EH (cell line): ENCODE measurements at places on chromosomes 2 and 18.

GRCh38 chr2:74374509-74375205 is 5.5 kb downstream of the DCTN1 start:
- DNase-seq = peak; percentile 79

- no peak for DNase-seq
Observed at GRCh38 chr2:231319867-231320266, 75.6 kb upstream of the B3GNT7 start.

DNA sequence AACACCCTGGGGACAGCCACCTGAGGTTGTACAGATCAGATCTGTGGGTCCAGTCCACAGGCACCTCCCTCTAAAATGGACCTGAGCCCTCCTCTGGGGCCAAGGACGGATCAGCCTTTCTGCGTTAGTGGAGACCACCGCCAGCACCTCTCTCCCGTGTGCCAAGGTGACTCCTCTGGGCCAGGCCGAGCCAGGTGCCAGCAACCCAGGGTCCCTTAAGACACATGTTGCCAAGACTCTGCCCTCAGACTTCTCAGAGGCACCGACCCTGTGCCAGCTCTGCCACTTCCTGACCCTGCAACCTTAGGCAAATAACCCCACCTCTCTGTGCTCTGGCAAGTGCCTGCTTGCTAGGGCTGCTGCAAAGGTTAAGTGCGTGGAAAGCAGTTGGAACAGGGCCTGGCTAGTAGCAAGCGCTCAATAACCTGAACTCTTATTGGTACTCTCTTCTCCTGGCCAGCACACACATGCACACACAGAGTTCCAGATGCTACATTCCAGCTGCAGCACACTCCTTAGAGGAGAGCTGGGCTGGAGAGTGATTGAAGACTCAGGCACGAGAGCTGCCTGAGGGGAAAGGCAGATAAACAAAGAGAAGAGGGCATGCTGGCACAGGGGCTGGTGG is 105.6 kb downstream of the TNS1 start:
- DNase-seq = no peak

DNA sequence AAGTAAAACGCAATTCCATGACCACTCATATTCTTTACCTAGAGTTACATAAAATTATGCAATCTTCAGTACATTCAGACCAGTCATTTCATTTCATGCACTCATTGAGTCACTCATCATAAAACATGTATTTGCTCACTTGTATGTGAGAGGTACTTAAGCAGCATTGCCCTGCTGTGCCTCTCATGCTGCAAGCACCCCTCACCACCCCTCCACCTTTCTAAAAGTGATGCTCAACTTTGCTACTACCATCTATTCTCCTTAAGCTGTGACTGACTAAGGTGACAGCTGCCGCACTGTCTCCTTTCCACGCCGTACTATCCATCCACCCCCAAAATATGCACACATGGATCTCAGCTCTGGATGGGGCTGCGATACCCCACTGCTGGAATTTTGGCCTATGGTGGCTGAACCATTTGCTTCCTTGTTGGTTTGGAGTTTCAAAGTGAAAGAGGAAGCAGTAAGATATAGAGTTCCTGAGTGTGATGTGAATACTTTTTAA is 7.2 kb downstream of the ARHGAP25 start:
- no peak for DNase-seq

DNA sequence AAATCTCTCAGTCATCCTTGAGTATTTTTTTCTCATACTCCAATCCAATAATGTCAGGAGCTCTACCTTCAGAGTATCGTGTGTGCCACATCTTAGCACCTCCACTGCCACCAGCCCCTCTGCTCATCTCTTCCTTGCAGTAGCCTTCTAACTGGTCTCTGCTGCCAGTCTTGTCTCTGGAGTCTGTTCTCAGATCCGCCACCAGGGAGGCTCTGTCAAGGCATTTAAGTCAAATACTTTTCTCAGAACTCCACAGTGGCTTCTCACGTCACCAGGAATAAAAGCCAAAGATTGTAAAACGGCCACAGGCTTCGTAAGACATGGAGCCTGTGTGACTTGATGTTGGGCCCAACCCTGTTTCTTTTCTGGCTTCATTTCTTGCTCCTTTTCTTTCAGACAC is 7.1 kb downstream of the UNC50 start:
- no peak for DNase-seq

DNA sequence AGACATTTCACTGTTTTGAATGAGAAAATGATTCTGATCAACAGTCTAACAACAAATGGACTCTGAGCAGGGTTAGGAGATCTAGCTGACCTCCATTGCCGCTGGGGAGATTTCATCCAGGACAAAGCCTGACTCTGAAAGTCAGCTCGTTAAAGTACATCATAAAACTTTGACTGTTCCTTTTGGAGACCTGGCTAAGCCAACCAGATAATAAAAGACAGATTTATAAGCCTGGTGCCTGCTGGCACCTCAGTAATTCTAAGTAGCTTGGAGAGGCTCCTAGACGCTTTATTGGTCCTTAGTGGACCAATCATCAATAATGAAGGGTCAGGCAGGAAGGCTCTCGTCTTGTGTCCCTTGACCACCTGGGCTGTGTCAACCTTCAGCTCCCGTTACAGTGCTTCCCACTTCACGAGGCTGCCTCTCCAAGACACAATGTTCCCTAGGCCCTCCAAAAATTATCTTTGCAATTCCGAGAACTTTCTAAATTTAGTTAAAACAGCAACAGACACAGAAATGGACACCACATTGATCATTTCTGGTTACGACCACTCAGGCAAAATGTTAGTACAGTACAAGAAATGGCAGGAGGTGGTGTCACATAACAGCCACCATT is 47.9 kb upstream of the PMAIP1 start:
- no peak for DNase-seq

GRCh38 chr2:124995185-124995912 is 970.3 kb downstream of the CNTNAP5 start:
- no peak for DNase-seq
